ENCODE measurements at places on chromosomes 16 and 17.

DNA sequence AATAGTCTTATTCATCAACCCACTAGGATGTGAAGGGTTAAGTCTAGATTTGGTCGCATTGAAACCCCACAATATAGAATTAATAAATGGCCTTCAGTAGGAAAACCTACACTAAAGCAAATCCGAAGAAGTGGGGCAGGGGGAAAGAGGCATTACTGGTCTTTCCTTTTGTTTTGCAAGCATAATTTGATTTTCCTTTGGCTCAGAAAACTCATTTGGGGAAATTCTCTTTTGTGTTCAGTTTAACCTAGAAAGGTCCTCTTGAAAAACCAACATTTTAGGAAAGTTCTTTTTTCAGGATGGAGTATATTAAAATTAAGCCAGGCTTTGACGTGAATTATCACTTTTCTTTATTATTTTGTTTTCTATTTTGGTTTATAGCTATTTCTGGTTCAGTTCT lies 31.7 kb downstream of the ERCC4 start:
- DNase-seq: no peak

DNA sequence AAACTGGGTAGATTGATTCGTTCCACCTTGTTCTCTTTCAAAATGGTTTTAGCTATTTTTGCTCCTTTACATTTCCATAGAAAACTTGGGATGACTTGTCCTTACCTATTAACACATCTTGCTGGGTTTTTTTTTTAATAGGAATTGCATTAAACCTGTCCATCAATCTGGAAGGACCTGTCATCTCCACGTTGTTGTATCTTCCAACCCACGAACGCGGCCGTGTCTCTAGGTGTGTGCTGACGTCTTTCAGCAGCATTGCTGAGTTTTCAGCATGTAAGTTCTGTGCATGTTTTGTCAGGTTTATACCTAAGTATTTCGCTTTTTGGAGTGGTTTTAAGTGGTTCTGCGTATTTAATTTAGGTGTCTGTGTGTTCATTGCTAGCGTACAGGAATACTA lies 60.4 kb upstream of the GNG13 start:
- DNase-seq: no peak

DNA sequence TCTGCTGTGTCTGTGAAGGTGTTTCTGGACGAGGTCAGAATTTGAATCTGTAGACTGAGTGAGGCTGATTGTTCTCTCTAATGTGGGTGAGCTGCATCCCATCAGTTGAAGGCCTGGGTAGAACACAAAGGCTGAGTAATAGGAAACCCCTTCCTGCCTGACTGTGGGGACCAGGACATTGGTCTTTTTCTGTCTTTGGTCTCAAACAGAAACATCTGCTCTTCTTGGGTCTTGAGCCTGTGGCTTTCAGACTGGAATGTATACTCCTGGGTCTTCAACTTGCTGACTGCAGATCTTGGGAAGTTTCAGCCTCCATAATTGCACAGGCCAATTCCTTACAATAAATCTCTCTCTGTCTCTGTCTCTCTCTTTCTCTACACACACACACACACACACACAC lies 19.6 kb upstream of the LRRC75A start:
- no peak for DNase-seq

DNA sequence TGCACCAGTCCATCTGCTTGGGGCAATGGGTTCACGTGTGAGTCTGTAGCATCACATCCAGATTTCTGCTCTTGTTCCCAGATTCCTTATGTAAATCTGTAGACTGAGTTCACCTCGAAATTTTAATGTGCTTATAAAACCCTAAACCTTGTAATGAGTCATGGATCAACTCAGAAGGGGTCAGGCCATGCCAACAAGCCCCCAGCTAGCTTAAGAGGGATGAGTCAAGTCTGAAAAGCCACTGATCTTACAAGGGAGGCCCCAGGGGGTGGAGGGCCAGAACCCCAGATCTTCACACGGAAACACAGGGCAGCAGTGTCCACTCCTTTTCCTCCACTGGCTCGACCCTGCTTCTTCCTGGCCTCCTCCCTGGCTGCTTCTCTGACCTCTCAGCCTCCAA lies 399.1 kb upstream of the CDH5 start:
- no peak for DNase-seq

DNA sequence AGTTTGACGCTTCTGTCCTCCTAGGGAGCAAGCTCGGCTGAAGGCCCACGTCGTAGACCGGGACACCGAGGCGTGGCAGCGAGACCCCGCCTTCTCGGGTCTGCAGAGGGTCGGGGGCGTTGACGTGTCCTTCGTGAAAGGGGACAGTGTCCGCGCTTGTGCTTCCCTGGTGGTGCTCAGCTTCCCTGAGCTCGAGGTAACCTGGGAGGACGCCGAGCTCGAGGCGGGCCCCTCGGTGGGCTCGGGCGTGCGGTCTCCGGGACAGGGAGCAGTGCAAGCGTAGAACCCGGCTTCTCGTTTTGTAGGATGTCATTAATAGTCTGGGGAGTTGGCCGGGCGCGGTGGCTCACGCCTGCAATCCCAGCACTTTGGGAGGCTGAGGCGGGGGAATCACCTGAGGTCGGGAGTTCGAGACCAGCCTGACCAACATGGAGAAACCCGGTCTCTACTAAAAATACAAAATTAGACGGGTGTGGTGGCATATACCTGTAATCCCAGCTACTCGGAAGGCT lies 715 bp downstream of the ENDOV start:
- no peak for DNase-seq

- DNase-seq: peak; percentile 17
These were observed 4.3 kb downstream of the RNF43 start for GRCh38 chr17:58412961-58413586.

GRCh38 chr17:17078832-17079231 lies 36.6 kb downstream of the MPRIP start:
- no peak for DNase-seq

DNA sequence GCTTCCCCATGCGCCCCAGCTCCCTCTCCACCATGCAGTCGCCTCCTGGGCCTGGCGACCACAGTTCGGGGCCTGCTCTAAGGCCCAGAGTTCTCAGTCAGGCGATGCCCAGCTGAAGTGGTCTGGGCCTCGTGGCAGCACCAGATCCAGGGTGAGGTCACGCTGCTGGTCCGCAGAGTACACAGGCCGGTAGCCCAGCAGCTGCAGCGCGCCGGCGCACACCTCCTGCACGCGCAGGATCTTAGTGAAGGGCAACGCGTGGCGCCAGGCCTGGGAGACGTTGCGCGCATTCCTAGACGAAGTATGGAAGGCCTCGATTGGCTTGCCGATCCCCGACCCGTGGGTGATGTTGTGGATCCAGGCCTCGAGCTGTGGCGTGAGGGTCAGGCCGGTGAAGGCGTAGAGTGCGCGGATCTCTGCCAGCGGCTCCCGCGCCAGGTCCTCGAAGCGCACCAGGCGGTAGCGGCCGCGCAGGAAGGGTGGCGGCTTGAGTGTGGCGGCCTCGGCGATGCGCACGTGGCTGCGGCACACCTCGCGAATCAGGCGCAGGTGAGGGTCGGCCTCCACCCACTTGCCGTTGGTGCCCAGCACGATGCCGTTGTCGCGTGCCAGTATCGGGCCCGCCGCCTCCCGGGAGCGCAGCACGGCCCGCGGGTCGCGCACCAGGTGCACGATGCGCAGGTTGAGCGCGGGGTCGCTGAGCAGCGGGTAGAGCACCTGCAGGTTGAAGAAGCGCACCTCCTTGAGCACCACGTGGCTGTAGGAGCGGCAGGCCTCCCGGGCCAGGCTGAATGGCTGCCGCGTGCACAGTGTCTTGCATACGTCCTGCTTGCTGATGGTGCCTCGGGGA lies 6.6 kb downstream of the CHST5 start:
- no peak for DNase-seq
